ENCODE measurements at places on chromosomes 3 and 15.

DNA sequence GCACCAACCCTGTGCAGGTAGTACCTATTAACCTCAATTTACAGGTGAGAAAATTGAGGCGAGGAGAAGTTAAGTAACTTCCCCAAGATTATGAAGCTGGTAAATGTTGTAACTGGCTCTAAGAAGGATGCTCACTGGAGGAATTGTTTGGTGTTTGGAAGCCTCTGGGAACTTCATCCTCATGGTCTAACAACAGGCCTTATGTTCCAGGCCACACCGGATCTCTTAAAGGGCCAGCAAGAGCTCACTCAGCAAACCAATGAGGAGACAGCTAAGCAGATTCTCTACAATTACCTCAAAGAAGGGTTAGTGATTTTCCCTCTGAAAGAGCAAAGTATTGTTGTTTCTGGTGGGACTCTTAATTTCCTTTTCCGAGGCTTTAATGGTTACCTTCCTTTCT lies 63.9 kb downstream of the CGNL1 start:
- no peak for DNase-seq
- peak overlapping the region; percentile 15 for H3K27ac ChIP-seq
- no peaks in the 10 kb centered on the region for H3K4me1 ChIP-seq
- H3K4me3 ChIP-seq: no peak overlapping the region
- no peaks in the 10 kb centered on the region for H3K36me3 ChIP-seq
- H3K27me3 ChIP-seq: no peaks in the 10 kb centered on the region

DNA sequence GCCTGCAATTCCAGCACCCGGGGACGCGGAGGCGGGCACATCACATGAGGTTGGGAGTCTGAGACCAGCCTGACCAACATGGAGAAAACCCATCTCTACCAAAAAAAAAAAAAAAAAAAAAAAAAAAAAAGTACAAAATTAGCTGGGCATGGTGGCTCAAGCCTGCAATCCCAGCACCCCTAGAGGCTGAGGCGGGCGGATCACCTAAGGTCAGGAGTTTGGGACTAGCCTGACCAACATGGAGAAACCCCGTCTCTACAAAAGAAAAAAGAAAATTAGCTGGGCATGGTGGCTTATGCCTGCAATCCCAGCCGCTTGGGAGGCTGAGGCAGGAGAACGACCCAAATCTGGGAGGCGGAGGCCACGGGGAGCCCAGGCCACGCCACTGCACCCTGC lies 7.5 kb upstream of the FAN1 start:
- no peaks in the 10 kb centered on the region for H3K4me1 ChIP-seq
- H3K27me3 ChIP-seq: no peaks in the 10 kb centered on the region
- DNase-seq: no peak
- no peak overlapping the region for H3K4me3 ChIP-seq
- no peak overlapping the region for H3K27ac ChIP-seq

DNA sequence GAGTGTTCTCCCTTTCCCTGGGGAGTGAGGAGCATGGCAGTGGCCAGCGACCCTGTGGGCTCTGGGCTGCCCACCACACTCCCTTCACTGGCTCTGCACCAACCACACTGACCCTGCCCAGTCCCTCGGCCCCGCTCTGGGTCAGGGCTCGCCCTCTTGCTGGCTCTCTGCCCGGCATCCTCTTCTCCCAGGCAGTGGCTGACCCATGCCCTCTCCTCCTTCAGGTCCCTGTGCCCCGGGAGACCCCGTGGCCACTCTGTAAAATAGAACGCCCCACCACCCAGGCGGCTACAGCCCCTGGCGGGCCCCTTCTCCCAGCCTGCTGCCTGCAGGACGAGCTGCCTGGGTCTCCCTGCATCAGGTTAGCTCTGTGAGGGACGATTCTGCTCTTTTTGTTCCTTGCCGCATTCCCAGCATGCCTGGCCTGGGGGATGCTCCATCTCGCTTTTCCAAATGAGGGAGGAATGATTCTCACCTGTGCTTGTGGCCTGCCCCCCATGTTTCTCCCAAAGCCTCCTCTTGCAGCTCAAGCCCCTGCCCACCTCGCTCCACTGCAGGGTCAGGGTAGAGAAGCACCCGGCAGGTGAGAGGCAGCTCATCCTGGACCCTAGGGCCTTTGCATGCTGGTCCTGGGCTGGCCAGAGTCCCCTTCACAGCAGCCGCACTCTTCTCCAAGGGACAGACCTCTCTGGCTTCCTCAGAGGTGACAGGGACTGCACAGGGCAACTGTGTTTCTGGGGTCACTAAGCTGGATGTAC lies 14.5 kb upstream of the CFAP100 start:
- no peaks in the 10 kb centered on the region for H3K4me1 ChIP-seq
- no peak for DNase-seq
- no peaks in the 10 kb centered on the region for H3K36me3 ChIP-seq
- H3K4me3 ChIP-seq: no peak overlapping the region
- no peak overlapping the region for H3K27ac ChIP-seq

DNA sequence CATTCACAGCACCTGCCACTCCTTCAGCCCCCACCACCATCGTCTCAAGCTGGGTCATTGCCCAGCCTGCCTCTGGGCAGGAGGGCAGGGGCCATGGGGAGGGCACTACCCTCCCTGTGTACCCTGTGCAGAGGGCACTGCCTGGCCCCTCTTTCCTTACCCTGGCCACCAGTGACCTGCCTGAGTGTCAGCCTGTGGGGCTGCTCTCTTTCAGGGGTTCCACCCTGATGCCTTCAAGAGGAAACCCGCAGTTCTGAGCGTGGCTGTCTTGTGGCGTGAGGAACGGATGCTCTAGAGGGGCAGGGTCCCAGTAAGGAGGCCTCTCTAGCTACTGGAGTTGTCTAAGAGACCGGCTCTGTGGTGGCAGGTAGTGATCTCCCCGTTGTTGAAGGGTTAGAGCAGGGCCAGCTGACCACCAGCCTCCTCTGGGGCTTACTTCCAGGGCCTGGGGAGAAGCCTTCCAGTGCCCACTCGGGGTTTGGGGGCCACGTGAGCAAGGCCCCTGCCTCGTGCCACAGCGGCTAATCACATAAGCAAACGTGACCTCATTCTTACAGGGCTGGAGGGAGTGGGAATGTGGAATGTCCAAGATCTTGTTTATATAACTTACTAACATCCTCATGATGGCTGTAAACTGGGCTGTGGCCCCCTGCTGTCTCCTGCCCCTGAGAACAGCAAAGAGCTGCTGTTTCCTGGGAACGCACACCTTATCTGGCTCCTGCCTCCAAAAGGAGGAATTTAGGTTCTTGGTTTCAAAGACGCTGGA lies 31.4 kb upstream of the SEC13 start:
- no peaks in the 10 kb centered on the region for H3K36me3 ChIP-seq
- H3K4me1 ChIP-seq: no peaks in the 10 kb centered on the region
- H3K27me3 ChIP-seq: peaks cover 2% of the 10 kb centered on the region

DNA sequence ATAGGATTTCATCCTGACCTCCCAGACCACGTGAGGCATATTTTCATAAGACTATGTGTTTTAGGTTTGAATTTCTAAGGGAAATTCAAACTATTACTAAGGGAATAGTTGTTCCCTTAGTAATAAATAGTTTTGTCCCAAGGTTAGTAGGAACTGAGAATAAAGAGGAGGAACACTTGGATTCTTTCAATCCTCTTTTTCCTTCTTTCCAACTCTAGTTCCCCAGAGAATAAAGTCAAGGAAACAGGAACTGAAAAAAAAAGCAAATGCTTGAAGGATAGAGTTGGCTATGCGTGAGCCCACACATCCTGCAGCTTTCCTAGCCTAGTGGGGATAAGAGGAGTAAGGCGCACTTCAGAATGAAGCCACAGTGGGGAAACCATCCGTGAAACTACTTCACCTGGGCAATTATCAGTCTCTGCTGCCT lies 312.1 kb upstream of the TGFBR2 start:
- H3K27ac ChIP-seq: no peak overlapping the region
- no peak overlapping the region for H3K4me3 ChIP-seq
- no peaks in the 10 kb centered on the region for H3K36me3 ChIP-seq
- no peaks in the 10 kb centered on the region for H3K27me3 ChIP-seq
- H3K4me1 ChIP-seq: no peaks in the 10 kb centered on the region
- no peak for DNase-seq
